ENCODE measurements at places on chromosomes 3 and 15.

DNA sequence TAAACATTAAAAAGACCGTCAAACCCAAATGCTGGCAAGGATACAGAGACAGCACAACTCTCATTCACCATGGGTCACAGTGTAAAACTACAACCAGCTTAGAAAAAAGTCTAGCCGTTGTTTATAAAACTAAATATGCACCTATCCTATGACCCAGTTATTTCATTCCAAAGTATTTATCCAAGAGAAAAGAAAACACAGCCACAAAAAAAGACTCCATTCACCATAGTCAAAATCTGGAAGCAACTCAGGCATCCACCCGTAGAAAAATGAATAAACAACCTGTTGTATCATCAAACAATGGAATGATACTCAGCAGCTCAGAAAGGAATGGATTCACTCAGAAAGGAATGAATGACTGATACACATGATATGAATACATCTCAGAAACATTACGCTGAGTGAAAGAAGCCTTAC, 28.6 kb downstream of the PLD1 start:
- DNase-seq: no peak

- no peak for DNase-seq
Measured at GRCh38 chr15:48766196-48766595, 44.7 kb downstream of the CEP152 start.

DNA sequence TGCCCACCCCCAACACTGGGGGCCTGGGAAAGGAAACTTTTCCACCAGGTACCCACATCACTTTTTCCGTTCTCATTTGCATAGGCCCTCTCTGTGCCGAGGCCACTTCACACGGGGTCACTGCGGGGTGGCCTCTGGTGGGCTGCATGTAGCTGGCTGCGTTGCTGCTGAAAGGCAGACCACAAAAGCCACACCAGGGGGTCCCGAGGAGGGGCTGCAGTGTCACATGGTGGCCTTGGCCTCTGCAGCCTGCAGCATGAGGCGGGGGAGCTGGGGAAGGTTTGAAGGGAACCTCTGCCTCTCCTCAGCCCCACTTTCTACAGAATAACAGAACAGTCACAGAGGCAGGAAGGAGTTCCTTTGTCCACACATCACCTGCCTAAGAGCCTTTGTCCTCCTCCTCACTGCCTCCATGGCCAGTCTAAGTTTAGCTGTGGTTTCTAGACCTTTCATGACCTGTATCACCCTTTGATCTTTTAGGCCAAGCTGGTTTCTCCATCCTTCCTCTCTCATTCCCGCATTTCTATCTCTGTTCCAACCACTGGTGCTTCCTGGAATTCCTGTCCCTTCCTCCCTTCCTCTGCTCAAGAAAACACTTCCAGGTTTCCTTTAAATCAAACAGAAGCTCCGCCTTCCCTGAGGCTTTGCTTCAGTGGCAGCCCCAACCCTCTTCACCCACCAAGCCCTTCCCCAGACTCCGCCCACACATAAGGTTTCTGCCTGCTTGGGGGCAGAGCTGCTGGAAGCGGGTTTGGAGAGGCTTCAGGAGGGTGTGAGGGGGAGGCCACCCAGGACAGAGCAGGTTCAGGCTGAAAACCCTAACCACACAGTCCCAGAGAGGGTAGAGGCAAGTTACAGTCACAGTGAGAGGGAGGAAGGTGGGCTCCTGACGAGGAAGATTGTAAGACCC, 150.7 kb upstream of the TLE3 start:
- DNase-seq: no peak

- DNase-seq: no peak
Measured at GRCh38 chr3:129766135-129766534, 127.4 kb downstream of the TMCC1 start.

DNA sequence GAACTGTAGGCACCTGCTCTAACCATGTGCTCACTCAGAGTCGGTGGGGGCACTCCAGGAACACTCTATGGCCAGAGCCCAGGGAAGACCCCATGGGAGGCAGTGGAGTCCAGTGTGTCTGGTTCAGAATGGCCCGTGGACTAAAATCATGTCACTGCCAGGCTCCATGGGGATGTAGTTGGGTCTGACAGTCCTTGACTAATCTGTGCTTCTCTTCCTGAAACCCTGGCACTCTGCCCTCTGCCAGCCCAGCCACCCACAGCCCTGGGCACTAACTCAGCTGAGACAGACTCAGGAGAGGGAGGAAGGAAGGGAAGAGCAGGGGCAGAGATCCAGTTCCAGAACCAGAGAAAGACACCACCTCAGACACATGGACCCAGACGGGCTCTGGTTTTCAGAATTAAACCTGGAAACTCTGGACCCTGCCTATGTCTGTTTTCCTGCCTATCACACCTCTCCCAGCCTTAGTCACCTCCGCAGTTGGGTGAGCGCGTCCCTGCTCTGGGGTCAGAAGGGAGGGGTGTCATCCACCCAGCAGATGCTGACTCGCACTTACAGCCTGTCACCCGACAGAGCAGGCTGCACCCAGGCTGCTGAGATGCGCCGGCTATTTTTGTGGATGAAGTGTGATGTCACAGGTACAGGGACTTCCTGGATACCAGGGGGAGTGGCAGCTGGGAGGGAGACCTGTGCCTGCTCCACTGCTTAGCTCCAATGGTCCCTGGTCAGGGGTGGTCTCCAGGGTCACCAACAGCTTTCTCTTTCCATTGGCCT, 56.8 kb upstream of the INSYN1 start:
- no peak for DNase-seq

GRCh38 chr3:186589856-186590579, 19.5 kb downstream of the DNAJB11 start:
- no peak for DNase-seq

GRCh38 chr3:136237961-136238649, 12.0 kb upstream of the PCCB start:
- no peak for DNase-seq

- no peak for DNase-seq
Measured at GRCh38 chr3:156371701-156372100, 183.2 kb downstream of the SSR3 start.

DNA sequence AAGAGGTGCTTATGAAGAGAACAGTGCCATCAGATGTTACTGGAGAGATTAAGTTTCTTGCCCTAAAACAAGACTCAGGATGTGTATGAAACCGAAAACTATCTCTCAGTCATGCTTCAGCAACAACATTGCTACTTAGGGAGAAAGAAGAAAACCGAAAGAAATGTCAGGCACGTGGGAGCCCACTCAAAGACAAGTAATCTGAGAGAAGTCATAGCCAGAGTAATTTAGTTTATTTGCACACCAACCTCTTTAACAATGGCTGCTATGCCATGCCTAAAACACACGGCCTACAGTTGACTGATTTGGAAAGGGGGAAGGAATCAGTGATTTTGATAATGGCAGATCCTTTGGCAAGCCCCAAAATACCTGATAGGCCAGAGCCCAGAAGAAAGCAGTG, 162.9 kb downstream of the TIGIT start:
- no peak for DNase-seq

GRCh38 chr3:14222900-14223594, 44.4 kb downstream of the LSM3 start:
- no peak for DNase-seq

DNA sequence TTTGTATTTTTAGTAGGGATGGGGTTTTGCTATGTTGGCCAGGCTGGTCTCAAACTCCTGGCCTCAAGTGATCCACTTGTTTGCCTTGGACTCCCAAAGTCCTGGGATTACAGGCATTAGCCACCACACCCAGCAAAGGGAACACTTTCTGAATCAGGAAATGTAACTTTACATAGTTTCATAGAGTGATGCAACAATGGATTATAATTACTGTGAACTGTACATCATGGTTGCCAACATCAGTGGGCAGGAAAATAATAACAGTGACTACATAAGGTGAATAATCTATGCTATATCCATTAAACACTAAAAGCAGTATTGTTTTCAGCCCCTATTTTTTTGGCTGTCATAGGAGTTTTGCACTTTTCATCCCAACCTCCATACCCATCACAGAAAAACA, 5.0 kb upstream of the KPNA1 start:
- no peak for DNase-seq

DNA sequence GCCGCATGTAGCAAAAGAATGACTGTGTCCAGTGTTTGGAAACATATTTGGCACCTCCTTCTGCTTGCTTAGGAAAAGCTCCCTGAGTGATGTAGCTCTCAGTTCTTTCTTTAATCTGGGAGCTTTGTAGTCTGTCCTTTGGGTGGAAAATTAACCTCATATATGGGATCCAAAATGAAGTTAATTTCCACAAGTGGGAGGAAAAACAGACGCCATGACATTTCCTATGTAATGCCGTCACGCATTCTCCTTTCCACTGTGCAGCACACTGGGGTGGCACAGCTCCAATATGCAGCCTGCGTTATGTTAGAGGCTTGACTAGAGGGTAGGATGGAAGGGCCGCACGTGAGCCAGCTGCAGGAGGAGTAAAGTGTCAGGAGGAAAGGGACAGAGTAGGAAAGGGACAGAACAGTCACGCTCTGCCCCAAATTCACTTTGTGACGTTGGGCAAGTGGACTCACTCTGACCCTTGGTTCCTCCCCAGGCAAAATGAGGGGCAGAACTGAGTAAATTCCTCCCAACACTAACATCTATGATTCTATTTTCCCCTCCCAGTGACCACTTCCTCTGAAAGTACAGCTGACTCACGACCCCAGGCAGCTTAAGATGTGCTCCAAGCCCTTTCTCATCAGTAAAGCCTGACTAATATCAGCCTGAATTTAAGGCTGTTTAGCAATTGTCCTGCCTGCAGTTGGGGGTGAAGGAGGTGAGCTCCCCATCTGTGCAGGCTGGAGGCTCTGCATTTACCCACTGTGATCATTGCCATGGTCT, 176.5 kb upstream of the PFN2 start:
- no peak for DNase-seq

GRCh38 chr15:40957581-40958051, 4.3 kb downstream of the CHAC1 start:
- DNase-seq: no peak

GRCh38 chr15:83305704-83306291, 21.3 kb upstream of the BNC1 start:
- DNase-seq: peak; percentile 57

- no peak for DNase-seq
Measured at GRCh38 chr15:70088455-70088854, 9.3 kb downstream of the TLE3 start.

DNA sequence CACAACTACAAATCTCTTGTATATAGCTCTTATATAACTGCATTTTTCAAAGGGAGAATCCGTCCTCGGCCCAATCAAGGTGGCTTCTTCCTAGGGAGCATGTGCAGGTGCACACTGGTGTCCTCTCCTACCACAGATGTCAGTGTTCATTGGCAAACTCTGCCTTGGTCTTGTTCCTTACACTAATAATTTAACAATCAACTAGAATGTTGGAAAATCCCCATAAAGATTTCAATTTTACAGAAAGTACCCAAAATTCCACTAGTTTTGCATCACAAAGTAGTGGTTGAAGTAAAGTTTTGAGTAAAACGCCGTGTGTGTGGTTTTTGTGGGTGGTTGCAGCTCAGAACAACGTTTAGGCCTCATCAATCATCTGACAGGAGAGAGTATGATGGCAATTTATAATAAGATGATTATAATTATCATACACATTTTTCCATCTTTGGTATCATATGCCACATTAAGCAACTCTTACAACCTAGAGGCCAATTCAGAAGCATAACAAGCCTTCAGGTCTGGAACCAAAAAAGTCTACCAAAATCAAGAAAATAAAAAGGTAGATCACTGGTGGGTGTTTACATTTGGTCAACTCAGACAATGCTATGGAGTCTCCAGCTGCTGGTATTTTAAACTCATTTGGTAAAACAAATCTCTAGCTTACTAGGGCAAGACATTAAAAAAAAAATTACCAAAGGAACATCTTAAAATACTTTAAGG, 128.9 kb upstream of the BHLHE40 start:
- no peak for DNase-seq

DNA sequence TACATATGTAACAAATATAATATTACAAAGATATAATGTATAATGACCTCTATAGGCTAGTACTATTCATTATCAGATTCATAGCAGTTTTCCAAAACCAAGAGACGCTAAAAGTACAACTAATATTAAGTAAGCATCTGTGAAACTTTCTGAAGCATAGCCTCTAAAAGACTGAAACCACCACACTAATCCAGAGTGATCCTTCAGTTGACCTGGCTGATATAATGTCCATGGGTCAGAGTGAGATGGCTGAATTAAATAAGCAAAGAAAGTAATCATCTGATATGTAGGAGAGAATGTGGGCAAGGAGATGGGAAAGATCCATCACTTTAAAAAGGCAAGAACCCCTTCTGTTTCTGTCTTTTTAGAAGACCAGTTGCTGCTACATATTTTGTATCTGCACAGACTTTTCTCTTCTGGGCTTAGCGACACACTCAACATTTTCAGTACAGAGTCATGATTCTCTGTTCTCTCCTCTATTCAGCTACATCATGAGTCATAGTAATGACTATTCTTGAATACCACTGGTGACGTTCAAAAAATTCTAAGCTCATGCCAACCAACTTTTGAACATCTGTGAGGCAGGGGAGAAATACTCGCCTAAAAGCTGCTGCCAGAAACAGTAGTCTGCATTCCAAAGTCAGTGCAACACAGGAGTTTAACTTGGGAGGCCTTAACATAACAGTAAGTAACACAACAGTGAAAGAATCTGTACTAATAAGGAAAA, 149.6 kb downstream of the MAGI1 start:
- no peak for DNase-seq

- no peak for DNase-seq
Measured at GRCh38 chr3:148077318-148077923, 620.3 kb upstream of the AGTR1 start.

GRCh38 chr15:95629503-95630168, 700.9 kb upstream of the NR2F2 start:
- no peak for DNase-seq

GRCh38 chr3:150545419-150546225, 674 bp downstream of the SERP1 start:
- peak; percentile 27 for DNase-seq

DNA sequence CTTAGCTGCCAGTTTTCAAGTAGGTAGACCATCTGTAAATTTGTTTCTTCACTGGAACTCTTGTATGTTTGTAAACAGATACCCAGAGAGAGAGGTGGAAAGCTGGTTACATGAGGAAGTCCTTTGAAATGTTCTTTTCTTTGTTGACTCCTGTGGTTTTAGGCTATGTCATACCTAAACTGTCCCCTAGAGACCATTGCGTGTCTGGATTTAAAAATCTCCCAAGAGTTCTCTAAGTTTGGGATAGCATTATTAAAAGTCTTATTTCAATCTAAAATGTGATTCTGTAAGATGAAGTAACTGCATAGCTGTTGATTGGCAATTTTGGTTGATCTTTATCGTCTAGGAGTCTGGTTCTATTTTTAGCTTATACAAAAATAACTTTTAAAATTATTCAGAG, 127.2 kb downstream of the GHSR start:
- DNase-seq: no peak

GRCh38 chr15:88089731-88090130, 166.8 kb downstream of the NTRK3 start:
- no peak for DNase-seq

- no peak for DNase-seq
Measured at GRCh38 chr3:46971742-46972141, 4.8 kb downstream of the CCDC12 start.

- DNase-seq: no peak
Measured at GRCh38 chr3:66019896-66020295, 18.8 kb downstream of the MAGI1 start.

Data from left renal pelvis (tissue), 4 donors.